ENCODE measurements at places on chromosomes 12 and 14.

DNA sequence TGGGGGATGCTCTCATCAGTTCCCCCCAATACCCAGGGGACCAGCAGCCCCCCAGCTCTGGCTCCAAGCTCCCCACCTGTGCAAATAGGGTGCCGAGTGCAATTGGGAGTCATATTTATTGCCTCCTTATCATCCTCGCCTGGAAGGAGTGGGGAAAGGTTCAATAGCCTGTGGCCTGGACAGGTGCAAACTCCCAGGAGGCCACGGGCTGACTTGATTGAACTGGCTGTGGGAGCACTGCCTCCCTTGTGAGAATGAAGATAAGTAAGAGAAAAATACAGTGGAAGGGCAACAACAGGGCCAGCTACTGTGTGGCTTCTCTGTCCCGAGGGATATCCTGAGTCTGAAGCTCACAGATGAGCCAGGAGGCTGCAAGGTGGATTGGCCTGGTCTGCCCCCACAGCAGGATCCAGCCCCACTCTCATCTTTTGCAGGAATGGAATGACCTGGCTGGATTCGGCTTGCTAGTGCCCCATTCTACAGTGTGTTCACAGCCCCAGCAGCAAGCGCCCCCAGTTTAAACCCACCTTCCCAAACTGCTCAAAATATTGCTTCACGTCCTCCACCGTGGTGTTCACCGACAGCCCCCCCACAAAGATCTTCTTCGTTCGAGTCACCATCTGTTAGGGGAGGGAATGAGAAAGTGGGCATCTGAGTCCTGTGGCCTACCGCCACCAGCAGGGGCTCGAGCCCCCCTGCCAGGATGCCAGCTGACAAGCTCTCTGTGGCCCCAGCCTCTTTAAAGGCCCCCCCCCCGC lies 6.3 kb downstream of the MSI1 start:
- no peak for DNase-seq

- no peak for DNase-seq
Observed at GRCh38 chr12:120820884-120821510, 83.2 kb downstream of the SPPL3 start.

GRCh38 chr12:122949405-122949804 lies 16.9 kb downstream of the ABCB9 start:
- DNase-seq: no peak

DNA sequence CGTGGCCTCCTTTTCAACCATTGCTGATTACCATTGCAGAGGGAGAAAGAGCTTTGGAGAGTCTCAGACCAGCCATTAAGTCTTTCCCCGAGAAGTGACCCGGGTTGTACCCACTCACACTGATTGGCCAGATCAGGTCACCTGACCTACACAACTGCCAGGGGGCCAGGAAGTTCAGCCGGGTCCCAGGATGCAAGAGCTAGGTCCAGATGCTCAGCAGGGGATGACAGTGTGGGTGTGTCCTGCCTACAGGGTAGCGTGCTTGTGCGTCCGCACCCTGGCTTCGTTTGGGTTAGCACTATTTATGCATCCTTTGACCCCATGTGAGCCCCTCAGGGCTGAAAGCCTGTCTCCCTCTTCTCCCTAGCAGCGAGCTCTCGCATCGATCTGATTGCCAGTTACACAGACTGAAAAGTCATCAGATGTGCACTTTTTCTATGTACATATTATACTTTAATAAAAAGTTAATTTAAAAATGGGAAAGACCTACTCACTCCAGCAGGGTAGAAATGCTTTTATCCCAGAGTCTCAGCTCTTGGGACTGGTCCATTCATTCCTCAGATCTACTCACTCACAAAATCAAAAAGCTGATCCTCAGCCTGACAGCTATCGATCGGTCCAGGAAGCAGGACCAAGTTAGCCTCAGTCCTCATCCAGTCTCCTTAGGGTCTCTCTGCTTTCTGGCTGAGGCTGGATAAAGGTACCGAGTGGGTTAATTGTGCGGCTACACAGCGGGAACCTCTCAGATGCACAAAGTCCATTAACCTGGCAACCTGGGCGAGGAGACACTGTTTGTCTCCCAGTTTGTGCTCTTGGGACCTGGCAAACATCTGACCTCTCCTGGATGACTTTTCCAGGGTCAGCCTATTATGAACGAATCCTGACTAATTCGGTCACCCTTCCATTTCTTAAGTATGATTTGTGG lies 68.0 kb downstream of the SERPINA3 start:
- no peak for DNase-seq

- no peak for DNase-seq
Observed at GRCh38 chr12:13027508-13027907, 16.7 kb upstream of the FAM234B start.

DNA sequence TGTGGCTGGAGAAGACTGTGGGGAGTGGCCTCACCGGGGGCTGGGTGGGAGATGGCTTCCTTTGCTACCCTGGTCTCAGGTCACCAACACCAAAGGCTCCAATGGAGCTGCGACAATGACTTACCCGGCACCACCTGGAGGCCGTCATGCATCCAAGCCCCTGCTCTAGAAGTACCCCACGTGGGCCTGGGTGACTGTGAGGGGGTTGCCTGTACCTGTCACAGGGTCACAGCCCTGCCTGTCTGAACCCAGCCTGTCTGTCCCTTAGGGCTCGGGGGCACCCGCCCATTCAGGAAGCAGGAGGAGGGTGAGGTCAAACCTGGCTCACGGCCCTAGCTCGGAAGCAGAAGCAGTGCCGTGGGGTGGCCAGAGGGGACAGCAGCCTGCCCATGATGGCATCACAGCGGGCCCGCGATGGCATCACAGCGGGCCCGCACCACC lies 18.9 kb downstream of the ABCB9 start:
- no peak for DNase-seq

- DNase-seq: no peak
Observed at GRCh38 chr14:80491131-80491530, 279.8 kb upstream of the DIO2 start.

DNA sequence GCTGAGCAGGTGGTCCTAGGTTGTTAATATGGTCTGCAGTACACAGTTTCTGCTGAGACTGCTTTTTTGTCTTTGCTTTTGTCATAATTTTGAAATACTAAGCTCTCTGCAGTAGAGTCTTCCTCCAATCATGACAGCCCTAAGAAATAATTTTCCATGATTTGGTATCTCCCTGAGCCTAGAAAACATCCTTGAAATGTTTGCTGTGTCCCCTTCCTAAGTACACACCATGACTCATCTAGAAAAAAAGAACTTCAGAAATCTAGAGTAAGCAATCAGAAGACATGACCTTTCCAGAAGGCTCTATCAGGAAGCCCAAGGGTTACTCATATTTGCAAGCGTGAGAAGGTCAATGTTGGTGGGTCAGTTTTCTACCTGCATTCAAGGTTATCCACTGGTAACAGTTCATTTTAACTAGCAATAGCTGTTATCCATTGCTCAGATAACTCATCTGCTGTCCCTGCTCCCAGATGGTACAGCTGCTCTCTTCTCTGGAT lies 16.4 kb downstream of the DAD1 start:
- DNase-seq: no peak
